Central memory CD8-positive, alpha-beta T cell (primary cell): ENCODE measurements at places on chromosomes 1 and 21.

- DNase-seq = no peak
Observed at GRCh38 chr1:214838351-214838750, 235.4 kb downstream of the CENPF start.

DNA sequence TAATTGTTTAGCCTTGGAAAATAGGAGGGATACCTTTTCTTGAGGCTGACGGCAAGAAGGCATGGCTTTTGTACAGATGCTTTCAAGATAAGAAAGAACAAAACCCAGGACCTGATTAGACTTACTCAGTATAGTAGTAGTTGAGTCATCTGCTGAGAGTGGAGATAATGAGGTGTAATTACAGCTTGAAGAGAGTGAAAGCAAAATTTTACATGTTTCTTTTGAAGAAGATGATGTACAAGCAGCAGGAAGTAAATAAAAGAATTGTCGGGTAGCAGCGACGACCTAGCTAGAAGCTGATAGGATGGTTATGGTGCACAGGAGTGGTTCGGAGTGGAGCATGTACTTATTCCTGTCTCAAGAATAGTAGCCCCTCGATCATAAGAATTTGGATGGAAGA is 6.6 kb downstream of the ANGPTL1 start:
- DNase-seq = no peak

DNA sequence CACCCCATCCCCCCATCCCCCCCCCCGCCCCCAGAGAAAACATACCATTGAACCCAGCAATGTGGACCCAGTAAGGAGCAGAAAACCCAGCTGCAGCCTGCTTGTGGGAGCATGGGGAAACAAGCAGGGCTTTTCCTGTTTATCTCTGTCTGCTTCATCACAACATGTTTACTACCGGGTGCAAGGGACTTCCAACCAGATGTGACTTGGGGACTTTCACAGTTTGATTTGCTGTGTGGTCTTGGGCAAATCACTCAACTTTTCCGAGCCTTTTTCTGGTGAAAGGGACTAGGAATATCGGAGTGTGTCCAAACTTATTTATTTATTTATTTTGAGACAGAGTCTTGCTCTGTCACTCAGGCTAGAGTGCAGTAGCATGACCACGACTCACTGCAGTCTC is 3.2 kb downstream of the TMCC2 start:
- no peak for DNase-seq

GRCh38 chr1:223611936-223612335 is 53.6 kb downstream of the CAPN8 start:
- DNase-seq = no peak

GRCh38 chr1:28173151-28173979 is 3.1 kb downstream of the PTAFR start:
- no peak for DNase-seq

DNA sequence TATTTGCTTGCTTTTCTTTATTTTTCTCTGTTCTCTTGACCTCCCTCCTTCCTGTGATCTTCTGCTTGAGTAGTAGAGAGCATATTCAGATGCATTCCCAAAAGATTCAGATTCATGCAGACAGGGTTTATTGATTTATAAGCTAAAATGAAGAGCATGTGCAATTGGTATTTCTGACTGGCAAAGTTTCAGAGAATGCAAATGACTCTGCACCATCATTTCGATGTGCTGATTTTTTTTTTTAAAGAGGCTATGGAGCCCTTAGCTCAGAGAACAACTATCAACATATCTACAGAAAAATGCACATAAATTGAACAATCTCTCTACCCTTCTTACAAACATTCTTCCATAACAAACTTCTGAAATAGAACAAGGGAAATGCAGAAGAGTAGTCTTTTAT is 312.0 kb downstream of the VAV3 start:
- DNase-seq = no peak

GRCh38 chr1:91200675-91201074 is 178.8 kb upstream of the ZNF644 start:
- no peak for DNase-seq

DNA sequence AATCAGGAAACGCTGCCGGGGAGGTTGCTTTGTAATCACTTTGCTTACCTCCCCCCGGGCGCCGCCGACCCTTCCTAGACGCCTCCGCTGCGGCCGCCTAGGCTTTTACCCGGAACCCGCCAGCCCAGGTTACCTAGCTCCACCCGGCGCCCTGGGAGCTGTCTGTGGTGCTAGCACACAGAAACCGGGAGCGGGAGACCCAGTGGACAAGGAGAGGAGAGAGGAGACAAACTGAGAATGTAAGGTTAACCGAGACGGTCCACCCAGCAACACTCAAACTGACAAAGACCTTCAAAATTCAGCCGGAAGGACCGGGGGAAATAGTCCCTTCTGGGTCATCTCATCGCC is 9.8 kb downstream of the BARHL2 start:
- no peak for DNase-seq

DNA sequence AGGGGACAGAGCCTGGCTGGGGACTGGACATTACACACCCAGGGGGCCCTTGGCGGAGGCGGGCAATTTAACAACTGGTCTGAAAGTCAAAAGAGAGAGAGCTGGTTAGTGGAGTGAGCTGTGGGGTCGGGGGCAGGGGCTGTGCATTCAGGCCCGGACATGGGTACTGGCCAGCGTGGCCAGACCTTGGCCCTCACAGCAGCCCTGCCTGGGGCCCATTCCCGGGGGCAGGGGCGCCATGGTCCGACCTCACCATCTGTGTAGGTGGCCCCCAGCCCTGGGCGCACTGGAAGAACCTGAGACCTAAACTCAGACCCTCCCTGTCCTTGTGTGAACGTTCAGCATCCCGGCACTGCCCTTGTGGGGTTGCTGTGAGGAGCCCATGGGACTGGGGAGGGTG is 5.0 kb downstream of the CLDN19 start:
- DNase-seq = no peak

DNA sequence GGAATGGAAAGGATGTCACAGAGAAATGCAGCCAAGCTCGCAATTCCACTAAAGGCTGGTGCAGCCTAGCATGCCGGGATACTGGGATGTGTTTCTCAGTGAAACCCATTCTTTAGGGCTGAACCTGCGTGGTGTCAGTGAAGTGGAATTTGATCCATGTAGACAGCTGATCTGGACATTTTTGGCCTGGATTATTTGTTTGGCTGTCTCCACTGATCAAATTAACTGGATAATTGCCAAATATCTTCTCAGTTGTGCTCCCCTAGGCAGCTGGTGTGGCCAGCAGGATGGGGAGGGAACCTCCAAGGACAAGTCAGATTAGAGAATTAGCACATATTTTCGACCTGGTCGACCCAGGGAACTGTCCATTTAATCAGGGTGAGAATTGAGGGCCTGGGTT is 318.4 kb downstream of the RPS6KC1 start:
- no peak for DNase-seq

DNA sequence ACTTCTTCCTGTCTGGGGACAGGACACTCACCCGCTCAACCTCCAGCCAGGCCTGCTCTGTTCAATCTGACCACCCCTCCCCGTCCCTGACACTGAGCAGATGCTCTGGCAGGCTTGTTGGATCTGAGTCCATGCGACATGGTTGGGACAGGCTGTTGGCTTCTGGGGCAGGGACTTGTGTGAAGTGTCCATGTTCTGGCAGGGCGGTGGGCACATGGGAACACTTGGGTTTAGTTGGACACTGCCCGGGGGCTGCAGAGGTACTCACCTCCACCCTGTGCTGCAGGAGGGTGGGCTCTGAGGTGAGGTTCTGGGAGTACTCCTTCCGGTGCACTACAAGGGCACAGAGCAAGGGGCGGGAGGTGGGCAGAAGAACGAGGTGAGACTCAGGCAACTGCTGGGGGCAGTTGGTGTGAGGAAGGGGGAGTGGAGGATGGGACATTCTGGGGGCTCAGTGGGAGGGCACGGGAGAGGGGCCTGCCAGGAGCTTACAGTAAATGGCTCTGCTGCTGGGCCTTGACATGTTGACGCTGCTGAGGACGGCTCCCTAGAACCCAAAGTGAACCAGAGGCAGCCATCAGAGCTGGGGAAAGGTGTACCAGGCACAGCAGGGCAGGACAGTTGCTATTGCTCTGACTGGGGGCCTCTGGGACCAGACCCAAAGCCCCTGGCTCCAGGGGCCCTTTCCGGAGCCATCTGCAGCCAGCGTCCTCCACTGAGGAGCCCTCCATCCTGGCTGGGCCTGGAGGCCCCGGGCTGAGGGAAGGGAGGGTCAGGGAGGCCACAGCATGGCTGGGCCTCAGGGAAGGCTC is 2.3 kb downstream of the EPS8L3 start:
- no peak for DNase-seq

DNA sequence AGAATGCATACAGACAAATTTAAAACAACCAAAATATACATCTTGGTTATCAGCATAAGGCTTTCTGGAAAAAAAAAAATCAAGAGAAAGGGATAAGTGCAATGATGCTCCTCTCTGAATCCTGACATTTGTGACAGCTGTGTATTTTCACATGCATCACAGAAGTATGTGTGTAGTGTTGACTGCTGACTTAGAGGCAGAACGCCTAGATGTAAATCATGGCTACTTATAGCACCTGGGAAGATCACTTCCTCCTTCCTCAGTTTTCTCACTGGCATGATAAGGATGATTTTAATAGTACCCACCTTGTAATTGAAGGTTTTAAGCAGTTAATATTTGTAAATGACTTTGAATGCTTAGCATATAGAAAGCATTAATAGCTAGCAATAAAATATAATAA is 112.5 kb downstream of the MRPL39 start:
- DNase-seq = no peak

DNA sequence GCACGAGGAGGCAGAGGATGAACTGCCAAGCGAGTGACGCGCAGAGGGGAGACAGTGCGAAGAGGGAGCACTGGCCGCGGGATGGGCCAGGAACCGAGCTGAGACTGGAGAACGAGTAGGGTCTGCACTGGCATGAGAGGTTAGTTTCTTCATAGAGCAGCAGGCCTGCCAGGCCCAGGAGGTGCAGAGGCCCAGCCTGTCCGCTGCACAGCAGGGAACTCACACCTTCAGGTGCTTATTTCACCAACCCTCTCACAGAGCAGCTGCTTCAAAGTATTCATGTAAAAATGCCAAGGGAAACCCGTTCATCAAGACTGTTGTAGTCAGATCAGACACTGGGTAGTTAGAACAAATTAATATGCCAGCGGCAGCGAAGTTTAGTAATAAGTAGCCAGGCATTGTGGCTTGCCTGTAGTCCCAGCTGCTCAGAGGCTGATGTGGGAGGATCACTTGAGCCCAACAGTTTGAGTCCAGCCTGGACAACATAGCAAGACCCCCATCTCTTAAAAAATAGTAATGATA is 144.5 kb downstream of the SLC45A1 start:
- no peak for DNase-seq

DNA sequence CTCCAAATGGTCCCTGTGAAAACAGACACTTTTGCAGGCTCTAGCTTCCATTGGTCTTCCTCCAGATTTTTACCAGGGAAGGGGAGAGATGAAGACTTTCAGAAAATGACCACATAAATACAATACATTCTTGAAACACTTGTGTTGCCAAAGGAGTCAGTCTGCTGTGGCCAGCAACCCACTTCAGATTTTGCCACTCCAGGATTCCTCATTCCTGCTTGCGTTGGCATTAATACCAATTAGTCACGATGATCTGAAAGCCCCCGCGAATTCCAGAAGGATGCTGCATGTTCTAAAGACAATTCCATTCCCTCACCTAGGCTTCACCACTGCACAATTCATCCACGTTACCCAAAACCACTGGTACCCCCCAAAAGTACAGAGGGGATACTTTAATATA is 7.9 kb upstream of the BACE2 start:
- no peak for DNase-seq

GRCh38 chr1:231121533-231121932 is 40.3 kb upstream of the TRIM67 start:
- no peak for DNase-seq

GRCh38 chr1:223207293-223208066 is 64.4 kb upstream of the TLR5 start:
- DNase-seq = no peak

DNA sequence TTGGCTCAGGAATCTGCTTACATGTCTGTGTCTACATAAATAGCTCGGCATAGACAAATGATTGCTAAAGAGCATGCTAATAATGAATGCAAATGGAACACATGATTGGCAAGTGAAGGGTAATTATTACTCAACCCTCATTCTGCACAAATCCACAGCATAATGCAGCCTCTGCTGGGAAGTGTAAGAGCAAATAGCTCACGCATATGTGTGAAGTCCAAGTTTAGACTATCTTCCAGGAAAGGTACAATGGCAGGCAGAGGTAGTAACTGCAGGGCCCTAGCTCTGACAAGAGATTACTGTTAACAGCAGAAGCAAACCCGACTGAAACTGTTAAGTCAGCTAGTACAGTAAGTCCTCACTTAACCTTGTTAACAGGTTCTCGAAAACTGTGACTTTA is 7.0 kb upstream of the IL6R start:
- no peak for DNase-seq

DNA sequence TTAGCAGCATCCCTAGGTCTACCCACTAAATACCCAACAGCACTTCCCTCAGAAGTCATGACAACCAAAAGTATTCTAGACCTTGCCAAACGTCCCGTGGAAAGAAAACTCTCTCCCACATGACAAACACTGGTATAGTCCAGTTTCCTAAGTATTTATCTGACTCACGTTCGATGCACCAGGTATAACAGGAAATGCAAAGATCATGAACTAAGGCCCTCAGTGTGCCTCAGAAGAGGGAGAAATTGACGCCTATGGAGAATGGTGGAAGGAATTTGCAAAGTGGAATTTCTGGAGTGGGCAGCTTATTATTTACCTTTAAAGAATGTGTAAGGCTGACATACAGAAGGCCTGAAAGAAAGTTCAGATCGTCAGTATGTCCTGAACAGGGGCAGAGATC is 523.6 kb upstream of the DAB1 start:
- no peak for DNase-seq

DNA sequence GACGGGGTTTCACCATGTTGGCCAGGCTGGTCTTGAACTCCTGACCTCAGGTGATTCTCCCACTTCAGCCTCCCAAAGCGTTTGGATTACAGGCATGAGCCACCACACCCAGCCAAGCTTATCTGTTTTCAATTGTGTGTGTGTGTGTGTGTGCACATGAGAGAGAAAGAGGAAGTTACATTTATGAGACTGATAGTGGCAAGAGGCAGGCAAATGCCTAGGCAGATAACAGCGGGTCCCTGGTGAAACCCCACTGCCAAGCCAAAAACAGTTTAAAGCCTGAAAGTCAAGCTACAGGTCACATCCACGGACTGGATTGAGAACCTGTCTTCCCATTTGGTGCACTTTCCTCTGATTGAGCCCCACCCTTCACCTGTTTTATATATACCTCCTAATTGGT is 35.1 kb upstream of the IFNGR2 start:
- no peak for DNase-seq

- DNase-seq = no peak
Observed at GRCh38 chr1:33120436-33121231, 39.7 kb downstream of the AZIN2 start.

- DNase-seq = no peak
Observed at GRCh38 chr1:203509135-203509534, 15.2 kb downstream of the OPTC start.

DNA sequence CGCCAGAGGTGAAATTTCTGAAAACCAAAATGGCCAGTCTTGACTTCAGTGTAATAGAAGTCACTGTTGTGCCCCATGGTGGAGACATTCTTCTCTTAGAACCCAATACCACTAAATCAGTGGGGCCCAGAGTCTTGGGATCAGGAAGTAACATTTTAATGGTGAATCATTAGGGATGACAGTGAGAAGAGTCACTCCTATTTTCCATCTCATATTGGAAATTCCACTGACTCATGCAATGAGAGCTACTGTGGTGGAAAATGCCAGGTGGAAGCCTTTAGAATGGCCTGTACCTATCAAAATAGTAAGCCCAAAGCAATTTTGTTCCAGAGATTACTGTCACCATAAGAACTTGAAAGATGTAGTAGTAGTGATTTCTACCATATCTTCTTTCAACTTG is 20.6 kb upstream of the PPM1J start:
- no peak for DNase-seq

GRCh38 chr1:87305762-87306161 is 22.9 kb upstream of the LMO4 start:
- no peak for DNase-seq
